Omental fat pad (tissue), 4 donors: ENCODE measurements at places on chromosomes 2 and 18.

- no peak for DNase-seq
These were observed 892 bp downstream of the CELF4 start for GRCh38 chr18:37564711-37565100.

GRCh38 chr2:214066862-214067261 is 344.0 kb upstream of the VWC2L start:
- DNase-seq, result no peak

DNA sequence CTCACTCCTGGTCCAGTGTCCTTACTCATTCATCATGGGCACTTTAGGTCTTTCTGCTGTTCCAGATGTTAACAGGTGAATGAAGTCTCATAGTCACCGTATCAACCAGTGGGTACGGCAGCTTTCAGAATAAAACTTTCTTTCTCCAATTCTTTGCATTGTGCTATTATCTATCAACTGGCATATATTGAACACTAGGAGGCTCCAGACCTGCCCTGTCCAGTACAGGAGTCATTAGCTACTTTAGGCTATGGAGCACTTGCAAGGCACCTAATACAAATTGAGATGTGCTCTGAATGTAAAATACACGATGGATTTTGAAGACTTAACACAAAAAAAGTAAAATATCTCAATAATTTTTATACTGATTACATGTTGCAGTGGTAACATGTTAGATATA is 43.2 kb upstream of the NEB start:
- DNase-seq, result no peak

DNA sequence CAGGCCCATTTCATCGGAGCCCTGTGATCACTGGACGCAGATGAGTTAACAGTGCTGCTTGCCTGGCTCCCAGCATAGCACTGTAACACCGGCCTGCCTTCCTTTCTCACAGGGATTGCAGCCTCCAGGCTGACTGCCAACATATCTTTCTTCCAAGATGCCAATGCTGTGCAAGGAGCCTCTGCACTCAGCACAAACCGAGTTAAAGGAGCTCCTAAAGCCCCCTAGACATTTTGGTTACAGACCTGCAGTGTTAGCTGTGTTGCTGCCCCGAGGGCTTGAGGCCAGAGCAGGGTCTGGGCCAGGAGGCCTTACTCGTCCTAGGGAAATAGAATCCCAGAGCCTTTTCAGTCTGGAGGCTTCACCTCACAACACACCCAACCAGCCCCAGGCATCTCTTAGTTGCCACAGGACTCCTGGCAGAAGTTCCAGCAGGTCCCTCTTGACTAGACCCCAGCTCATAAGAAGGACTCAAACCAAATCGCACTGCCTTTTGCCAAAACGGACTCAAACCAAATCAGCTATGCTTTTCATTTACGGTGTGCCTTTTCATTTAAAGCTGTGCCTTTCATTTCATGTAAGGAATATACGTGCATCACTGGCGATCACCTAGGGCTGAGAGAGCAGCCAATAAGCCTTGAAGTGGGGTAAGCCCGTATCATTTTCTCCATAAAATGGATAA is 58.4 kb upstream of the EML4 start:
- DNase-seq, result no peak
